ENCODE measurements at places on chromosomes 7 and 10.

DNA sequence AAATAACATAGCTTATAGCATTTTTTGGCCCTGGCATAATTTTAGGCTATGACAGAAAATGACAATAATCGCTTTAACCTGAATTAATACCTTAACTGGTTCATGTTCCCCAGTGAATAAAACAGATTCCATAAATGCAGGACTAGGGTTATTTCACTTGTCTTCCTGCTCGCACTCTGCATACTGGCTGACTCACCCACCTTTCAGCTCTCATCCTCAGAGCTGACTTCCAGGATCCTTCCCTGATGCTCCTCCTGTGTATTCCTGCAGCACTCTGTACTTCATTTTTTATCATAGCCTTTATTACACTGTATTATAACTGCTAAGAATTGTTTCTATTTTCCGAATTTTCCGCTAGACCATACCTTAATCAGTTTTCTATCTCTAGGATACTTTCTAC is 123.7 kb downstream of the AVL9 start:
- DNase-seq: no peak

- DNase-seq: no peak
These were observed 257.6 kb upstream of the IGFBP3 start for GRCh38 chr7:46178661-46179060.

- no peak for DNase-seq
These were observed 68.2 kb downstream of the MYL10 start for GRCh38 chr7:101560856-101561255.

DNA sequence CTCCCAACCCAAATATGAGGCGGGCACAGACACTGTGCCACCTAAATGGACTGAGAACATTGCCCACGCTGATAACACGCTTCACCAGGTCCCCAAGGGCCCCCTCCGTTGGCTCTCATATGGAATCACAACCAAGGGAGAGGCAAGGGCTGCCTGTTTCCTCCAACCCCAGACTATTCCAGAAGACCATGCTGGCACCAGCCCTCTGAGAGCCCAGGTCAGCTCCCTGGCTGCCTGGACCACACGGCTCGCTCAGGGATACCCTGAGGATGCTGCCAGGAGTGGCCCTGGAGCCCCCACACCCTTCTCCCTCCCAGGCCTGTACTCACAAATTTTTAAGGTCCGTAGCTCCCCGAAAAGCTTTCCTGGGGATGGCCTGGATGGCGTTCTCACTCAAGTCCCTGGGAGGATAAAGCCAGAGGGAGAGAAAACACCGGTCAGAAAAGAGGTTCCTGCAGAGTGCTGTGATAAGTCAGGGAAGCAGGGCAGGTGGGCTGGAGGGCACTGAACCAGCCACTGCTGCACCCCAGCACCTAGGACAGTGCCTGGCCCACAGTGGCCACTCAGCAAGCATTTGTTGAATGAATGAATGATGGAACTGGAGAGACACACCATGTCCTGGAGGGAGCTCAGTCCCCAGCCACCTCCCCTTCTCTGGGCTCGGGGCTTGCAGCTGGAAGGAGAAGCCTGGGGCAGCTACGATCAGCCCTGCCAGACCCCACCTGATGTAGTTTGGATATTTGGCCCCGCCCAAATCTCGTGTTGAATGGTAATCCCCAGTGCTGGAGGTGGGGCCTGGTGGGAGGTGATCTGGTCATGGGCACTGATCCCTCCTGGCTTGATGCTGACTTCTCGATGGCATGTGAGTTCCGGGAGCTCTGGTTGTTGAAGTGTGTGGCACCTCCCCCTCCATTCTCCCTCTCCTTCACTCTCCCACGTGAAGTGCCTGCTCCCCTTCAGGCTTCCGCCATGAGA is 119.8 kb downstream of the SLIT1 start:
- no peak for DNase-seq

All from left lung (tissue), 14 donors.